K562 (cell line): ENCODE measurements at places on chromosomes 4 and X. TPM values are rescaled to one million over a fixed set of nuclear protein-coding genes. Genes with fewer than 3 reads are reported as not detected.

- DNase-seq, result no peak
Measured at GRCh38 chr4:139660568-139661043, 5.0 kb upstream of the MGST2 start.

DNA sequence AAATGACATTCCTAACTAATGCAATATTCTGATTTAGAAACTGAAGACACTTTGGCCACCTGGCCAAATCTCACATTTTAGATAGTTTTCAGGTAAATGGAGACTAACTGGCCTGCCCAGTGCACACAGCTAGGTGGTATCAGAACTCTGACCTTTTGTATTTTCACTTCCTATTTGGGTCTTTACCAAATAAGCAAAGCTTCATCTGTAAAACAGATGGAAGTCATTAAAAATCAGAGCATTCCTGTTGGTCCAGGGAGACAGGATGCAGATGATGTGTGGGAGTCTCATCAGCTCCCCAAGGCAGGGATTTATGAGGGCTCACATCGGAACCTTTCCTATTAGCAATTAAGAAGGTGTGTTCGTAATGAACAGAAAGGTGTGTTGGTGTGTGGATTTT is 57.7 kb downstream of the ARHGAP10 start:
- DNase-seq, result no peak

- DNase-seq, result no peak
Measured at GRCh38 chr4:121651597-121651996, 45.2 kb downstream of the ANXA5 start.

DNA sequence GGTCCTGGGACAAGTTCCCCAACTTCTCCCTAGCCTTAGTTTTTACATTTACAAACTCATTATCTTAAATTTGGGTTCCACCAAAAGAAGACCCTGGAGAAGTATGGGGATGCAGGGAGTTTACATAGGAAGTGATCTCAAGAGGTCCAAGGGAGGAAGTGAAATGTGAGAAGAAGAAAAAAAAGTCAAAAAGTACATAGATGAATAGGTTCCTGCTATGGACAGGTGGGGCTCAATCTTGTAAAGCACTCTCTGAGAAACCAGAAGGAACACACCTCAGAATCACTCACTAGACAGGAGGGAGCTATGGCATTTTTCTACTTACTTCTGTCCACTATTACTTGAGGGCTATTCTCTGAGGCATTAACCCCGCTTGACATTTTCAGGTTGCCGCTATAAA is 56.6 kb downstream of the ARHGAP6 start:
- no peak for DNase-seq

GRCh38 chr4:176584031-176584606 is 208.6 kb downstream of the VEGFC start:
- no peak for DNase-seq

- no peak for DNase-seq
Measured at GRCh38 chrX:139187738-139188137, 342.8 kb upstream of the F9 start.

GRCh38 chr4:136000246-136000645 is 1532.0 kb downstream of the PCDH18 start:
- DNase-seq, result no peak

DNA sequence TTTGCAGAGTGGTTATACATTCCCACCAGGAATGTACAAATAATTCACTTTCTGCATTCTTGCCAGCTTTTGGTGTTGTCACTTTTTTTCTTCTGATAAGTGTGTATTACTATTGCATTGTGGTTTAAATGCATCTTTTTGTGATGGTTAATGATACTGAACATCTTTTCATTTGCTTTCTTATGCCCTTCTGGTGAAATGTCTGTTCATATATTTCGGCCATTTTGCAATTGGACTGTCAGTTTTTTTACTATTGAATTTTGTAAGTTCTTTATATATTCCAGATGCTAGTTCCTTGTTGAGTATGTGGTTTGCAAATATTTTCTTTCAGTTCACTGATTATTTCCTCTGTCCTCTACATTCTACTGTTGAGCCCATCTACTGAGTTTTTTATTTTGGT is 19.4 kb upstream of the BMP2K start:
- DNase-seq, result no peak

GRCh38 chrX:131239057-131239456 is 50.0 kb downstream of the IGSF1 start:
- no peak for DNase-seq

DNA sequence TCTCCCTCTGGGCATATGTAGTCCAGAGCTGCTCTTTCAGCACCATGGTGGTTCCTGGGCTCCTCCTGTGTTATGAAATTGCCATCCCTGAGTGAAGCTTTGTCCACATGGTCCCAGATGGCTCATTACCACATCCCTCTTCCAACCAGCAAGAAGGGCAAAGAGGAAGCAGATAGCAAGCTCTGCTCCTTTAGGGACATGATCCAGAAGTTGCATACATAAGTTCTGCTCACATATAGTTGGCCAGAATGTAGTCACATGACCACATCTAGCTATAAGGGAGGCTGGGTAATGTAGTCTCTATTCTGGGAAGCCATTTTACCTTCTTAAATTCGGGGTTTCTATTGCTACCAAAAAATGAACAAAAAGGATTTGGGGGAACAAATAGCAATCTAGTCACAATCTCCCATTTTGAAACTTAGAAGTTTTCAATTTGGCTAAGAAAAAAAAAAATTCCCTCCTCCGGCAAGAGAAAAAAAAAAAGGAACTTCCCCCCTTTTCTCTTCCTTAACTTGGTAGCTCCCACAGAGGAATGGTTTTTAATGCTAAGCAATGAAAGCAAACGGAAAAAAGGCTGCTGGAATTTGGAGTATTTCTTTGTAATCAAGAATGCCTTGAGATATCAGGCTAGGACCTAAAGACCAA is 88.2 kb upstream of the USP9X start:
- DNase-seq, result peak; percentile 73

- DNase-seq, result no peak
Measured at GRCh38 chr4:158285429-158286216, 75.3 kb downstream of the TMEM144 start.

DNA sequence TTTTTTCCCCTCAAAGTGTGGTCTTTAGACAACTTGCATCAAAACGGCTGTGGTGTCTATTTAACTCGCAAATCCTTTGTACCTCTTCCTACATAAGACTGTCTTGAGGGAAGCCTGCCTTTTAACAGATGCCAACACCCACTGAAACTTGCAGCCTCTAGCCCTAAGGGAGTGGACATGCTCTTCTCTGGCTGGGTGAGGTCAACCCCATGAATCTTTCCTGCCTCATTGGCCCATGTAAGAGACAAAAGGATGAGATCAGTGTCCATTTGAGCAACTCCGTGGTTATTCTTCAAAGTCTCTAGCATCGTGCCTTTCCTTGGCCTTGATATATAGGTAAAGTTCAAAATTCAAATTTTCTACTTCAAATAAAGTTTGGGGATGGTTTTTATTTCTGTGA is 134.7 kb downstream of the SHROOM3 start:
- no peak for DNase-seq

GRCh38 chr4:137129441-137129840 is 402.9 kb downstream of the PCDH18 start:
- DNase-seq, result no peak

DNA sequence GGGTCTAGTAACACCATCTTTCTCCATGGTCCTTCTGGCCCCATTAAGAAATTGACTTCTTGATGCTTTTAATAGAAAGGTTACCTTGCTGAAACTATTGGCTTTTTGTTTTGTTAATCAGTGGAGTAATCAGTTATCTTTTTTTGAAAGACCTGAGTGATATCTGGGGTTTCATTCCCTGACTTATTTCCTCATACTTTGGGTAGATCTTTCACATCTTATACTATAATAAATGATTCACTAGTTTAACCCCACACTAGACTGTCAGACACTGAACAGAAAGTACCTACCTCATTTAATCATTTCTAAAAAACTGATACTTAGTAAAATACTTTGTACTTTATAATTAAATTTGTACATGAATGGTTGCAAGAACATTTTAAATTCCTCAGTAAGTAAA is 1021.1 kb downstream of the STIM2 start:
- DNase-seq, result no peak

DNA sequence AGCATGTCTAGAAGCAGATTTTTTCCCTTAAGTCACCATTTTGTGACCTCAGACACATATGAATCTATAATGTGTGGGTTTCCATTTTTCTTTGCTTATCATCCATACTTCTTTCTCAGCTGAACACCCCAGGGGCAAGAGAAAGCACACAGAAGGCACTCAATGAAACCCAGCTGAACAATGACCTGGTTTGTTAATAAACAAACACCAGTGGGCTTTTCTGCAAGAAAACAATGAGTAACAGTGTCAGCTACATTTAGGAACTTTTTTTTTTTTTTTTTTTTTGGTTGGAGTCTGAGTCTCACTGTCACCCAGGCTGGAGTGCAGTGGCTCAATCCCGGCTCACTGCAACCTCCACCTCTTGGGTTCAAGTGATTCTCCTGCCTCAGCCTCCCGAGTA is 40.7 kb upstream of the KLF3 start:
- no peak for DNase-seq

DNA sequence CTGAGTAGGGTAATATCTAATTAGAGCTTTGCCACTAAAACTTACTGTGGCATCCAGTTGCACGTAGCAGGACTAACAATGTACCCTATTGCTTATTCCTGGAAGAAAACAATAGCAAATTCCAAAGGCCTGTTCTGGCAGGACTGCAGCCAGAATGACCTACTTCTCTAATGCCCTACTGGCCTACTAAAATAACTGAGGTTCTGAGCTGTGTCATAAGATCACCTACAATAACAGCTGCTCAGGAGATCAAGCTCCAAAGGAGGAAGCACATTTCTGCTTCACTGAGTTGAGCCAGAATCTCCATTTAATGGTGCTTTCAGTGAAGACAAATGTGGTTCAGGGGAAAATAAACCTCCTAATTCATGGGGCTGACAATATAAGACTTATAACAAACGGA is 42.2 kb upstream of the CXCL8 start:
- DNase-seq, result no peak

DNA sequence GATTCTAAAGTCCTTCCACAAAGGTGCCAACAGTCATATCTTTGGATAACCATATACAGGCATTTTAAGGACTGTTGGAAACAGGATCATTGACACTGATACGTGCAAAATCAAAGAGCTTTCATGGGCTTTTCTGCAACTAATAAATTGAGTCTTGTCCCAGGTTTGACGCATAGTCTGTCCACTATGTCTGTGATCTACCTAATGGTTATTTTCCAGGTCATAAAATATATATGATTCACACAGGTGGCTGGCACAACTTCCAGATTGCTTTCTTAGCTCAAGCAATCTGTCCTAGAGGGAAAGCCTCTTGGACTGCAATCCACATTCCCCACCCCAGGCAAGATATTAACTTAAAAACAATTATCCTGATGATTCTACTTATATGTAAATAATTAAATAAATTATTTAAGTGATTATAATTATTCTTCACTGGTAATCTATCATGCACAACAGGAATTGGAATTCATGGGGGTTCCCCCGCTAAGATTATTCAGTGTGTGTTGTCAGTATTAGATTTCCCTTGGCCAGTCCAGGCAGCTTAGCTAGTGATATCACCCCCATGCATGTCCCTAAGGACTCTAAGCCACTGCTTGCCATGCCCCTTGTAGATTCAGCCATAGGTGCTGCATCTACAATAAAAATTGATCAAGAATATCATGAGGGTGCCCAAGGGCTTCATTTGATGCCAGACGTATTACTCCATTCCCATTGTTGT is 97.8 kb downstream of the TLL1 start:
- DNase-seq, result no peak

- DNase-seq, result no peak
Measured at GRCh38 chr4:86579941-86580340, 14.2 kb upstream of the PTPN13 start.

DNA sequence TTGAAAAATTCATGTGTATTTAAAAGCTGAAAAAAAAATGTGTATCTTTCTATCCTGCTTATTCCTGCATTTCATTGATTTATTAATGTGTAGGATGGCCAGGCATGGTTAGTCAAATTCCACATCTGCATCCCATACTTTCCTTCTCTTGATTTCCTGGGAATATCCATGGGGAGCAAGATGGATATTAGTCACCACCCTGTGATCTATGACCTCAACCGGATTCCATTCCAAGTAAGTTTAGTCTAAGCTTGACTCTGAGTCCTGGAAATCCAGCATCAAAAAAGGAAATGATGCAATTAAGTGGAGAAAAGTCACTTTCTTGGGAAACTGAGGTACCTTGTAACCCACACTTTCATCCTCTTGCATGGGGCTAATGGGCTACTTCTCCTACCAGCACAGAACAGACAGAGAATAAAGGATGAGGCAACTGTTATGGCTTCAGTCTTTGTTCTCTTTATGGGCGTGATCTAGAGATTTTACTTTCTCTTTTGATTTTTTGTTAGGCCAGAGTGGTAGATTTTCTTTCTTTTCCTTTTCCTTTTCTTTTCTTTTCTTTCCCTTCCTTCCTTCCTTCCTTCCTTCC is 17.1 kb upstream of the BEX4 start:
- DNase-seq, result no peak

- DNase-seq, result peak; percentile 81
Measured at GRCh38 chr4:6916587-6917460, 7.2 kb downstream of the TBC1D14 start.

GRCh38 chr4:122167369-122167768 is 15.2 kb downstream of the BLTP1 start:
- DNase-seq, result no peak

The GPC3 gene
- total RNA-seq, result 0.42 and 0.81 TPM in 2 replicates

The DMRTC1B gene
- not detected in 2 replicates for total RNA-seq

The TMEM271 gene
- total RNA-seq, result not detected in 2 replicates

The NOX1 gene
- total RNA-seq, result not detected in 2 replicates

The SLITRK4 gene
- not detected in 2 replicates for total RNA-seq

The LRCH2 gene
- 2.6 TPM in 2 replicates for total RNA-seq

The LCORL gene
- 20.3 and 24.5 TPM in 2 replicates for total RNA-seq

The P2RY4 gene
- total RNA-seq, result not detected in 2 replicates
